ENCODE measurements at places on chromosomes 2 and 18.

DNA sequence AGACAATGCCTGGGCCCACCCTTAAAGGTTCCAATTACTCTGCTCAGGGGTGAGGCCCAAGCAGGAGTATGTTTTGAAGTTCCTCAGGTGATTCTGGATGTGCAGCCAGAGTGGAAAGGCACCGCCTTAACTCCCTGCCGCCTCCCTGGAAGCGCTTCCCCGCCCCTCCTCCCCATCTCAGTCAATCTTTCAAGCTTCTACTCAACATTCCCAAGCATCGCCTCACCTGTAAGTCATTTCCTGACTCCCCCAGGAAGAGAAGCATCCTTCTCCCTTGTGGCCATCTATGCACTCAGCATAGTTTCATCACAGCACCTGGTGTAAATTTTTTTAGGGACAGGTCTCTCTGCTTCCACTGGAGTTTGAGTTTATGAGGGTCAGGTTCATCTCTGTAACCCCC is 67.5 kb downstream of the MYL12B start:
- DNase-seq, result no peak

DNA sequence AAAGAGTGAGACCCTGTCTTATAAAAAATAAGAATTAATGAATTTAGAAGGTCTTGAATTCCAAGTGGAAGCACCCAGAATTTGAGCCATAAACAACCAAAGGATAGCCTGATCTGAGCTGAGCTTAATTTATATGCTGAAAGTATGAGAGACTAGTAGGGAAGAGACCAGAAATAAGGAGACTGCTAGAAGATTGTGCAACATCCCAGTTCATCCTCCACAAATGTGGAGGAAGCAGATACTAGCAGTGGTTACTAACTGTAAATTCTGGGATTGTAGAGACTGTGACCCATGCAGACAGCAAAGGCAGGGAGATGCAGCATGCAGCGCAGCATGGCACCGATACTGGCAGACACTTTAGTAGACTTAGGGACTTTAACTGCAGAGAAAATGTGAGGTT is 1.5 kb upstream of the SULT1C2 start:
- no peak for DNase-seq

- DNase-seq, result no peak
These were observed 57.0 kb downstream of the CD28 start for GRCh38 chr2:203763241-203763937.

DNA sequence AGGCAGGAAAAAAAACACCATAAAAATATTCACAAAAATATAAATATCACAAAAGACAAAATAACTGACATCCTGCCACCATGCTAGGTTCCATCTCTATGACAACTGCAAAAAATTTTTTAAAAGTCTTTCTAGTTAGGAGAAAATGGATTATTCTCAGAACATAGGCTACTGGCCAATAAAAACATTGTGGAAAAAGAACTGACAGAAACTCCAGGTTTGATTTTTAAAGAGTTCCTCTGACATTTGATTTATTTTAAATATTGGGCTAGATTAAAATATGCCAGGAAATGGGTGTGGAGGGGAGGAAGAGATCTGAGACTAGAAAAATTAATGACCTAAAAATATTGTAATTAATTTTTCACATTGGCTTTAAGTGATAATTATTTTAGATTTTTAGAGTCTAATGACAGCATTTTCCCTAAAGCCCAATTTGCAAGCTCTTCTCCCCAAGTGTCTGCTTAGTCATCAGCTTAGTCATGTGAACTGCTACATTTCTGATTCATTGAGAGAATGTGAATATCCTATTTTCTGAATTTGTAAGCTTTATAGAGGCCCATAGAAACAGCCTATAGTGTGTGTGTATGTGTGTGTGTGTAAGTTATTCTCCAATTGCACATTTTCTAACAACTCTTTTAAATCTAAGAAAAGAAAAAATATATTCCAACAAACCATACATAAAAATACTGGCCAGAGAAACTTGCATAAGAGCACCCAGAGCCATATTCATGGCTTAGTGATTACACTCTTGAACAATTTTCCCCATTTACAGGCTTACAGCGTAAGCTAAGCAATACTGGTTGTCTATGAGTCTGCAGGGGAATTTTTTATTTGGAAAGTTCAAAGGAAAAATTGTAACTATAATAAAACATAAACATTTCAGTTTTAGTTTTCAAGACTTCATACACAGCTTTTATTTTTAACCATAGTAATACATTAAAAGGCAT is 48.4 kb downstream of the TMEFF2 start:
- DNase-seq, result no peak

- DNase-seq, result no peak
These were observed 293.3 kb downstream of the MTX2 start for GRCh38 chr2:176562359-176563078.

DNA sequence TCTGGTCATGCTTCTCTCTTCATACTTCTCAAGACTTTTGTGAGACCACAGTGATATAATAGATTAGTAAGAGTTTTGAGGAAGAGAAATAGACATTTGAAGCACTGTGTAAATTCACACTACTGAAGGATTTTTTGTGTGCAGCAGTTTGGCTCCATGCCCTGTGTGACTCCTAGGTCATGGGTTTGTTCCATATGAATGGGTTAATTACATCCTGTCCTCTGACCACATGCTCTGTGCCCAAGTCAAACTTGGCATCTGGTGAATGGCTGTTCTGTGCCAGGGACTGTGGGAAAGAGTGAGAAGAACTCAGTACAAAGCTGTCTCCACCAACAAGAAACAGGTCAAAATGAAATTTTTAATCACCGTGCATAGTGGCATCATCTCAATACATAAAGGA is 304.0 kb downstream of the LNPK start:
- no peak for DNase-seq

DNA sequence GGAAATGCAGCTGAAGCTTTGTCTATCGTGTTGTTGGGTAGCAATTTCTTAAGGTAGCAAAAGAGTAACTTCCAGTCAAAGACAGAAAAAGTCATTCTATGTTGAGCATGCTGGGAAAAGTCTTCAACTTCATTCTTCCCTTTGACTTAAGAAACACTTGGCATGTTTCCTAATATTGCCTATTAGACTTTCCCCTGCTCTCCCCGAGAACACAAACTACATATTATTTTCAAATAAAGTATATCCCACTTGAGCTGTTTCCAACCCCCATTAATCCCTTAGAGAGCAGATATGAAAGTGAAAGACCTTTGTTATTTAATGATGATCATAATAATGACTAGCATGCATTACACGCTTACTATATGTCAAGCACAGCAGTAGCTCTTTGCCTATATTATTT is 136.0 kb upstream of the SPOPL start:
- DNase-seq, result no peak

Measured in ovary (tissue), 10 donors.